ENCODE measurements at places on chromosomes 7 and 10. TPM values are rescaled to one million over a fixed set of nuclear protein-coding genes. Genes with fewer than 3 reads are reported as not detected.

The KLF14 gene
- not detected for total RNA-seq

The FLNC gene
- total RNA-seq = 2.4 TPM

The PTPN20 gene
- 2.7 TPM for total RNA-seq

The MYL10 gene
- total RNA-seq = not detected

The TACC2 gene
- total RNA-seq = 113 TPM

The PSD gene
- total RNA-seq = 4.1 TPM

The CPA2 gene
- total RNA-seq = 1.1 TPM

The LAMB1 gene
- 95.9 TPM for total RNA-seq

The RPEL1 gene
- total RNA-seq = not detected

DNA sequence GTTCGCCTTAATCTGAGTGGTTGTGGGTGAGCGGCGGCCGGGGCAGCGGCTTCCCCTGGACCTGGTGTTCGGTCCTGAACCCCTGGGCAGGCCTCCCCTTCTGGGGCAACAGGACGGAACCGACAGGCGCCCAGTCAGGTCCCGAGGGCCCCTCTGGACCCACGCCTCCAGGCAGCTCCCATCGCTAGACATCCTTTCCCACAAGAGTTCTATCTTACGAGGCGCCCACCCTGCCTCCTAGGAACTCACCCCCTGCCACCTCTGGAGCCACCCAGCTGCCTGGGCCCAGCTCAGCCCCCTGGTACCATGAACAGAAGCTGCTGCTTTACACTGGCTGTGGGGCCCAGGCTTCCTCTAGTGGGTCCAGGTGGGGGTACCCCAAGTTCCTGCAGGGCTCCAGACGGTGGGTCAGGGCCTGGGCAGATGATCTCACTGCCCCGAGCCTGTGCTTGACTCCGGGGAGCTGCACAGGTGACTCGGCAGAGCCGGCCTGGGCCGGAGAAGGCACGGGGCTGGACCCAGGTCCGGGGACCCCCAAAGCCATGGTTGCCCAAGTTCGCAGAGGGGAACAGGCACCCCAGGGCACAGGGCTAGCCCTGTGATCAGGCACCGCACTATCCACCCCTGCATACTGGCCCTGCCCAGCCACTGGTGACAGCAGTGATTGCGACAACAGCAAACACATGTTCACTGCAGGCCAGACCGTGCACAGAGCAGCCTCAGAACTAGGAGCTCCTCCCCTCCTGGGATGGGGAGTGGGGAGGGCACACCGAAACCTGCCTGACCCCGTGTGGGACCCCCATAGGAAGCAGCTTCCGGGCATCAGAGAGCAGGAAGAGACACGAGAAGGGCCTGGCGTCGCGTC is 180.3 kb downstream of the ELFN1 start:
- no peak for DNase-seq

GRCh38 chr10:22713853-22714478 is 412 bp downstream of the PIP4K2A start:
- peak; percentile 53 for DNase-seq

DNA sequence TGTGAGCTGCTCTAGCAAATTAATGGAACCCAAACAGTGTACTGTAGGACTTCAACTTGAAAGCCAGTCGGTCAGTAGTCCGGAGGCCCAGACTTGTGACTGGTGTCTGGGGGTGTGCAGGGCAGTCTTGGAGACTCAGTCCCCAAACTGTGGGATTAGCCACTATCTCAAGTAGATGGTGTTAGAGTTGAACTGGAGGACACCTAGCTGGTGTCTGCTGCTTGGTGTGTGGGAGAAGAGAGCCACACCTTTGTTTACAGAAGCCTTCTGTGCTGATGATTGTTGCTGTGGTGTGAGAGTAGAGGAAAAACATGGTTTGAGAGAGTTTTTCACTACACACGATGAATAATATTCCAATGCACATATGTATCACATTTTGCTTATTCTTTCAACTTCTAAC is 47.4 kb downstream of the CUL2 start:
- no peak for DNase-seq

DNA sequence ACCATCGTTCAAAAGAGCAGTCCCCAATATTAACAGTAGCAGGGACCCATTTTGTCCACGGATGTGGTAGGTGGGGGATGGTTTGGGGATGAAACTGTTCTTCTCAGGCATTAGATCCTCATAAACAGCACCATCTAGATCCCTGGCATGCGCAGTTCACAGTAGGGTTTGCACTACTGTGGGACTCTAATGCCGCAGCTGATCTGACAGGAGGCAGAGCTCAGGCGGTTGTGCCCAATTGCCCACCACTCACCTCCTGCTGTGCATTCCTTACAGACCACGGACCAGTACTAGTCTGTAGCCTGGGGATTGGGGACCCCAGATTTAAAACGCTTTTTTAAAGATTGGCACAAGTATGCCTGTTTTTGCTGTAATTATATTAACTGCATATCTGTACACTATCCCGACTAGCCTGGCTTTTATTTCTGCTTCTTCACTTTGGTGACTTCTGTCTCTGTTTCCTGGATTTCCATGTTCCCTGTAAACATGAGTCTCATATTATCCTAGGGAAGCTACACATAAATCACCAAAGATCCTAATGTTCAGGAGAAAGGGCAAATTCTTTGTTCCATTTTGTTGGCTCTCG is 163.3 kb upstream of the AKR1E2 start:
- no peak for DNase-seq

DNA sequence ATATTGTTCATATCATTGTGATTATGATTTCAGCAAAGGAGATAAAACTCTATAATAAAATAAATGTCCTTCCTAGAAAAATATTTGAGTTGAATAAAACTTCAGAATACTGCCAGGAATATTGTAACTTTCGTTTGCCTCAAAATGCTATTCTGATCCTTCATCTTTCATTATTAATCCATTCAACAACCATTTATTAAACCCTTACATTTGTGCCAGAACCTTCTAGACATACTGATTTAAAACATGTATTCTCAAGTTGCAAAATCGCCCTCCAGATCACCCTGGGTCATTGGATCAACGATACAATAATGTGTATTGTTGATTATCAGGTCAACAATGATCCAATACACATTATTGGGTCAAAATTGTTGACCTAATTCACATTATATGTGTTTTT is 759.8 kb downstream of the CNTNAP2 start:
- no peak for DNase-seq

- no peak for DNase-seq
These were observed 33.2 kb downstream of the DKK1 start for GRCh38 chr10:52347327-52347667.

- DNase-seq = no peak
These were observed 12.0 kb downstream of the STARD3NL start for GRCh38 chr7:38190011-38190410.

- no peak for DNase-seq
These were observed 61.1 kb upstream of the IL6 start for GRCh38 chr7:22665923-22666322.

- peak; percentile 54 for DNase-seq
These were observed 90.7 kb downstream of the NHLRC2 start for GRCh38 chr10:113945075-113945686.

GRCh38 chr7:50359995-50360925 is 55.7 kb downstream of the IKZF1 start:
- no peak for DNase-seq

DNA sequence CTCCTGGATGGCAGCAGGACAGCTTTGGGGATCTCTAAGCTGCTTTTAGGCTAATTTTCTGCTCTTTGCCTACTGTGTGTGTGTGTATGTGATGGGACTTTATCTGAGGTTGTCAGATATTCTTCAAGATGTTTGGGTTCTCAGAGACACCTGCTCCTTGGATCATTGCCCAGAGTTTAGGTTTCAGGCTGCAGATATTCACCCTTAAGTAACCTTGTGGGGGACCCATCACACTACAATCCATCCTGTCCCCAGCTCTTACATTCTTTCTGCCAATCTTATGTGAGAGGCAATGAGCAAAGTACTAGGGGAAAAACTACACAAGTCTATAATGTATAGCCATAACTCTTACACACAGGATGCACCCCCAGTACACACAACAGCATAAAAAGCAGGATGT is 263.0 kb upstream of the ZWINT start:
- no peak for DNase-seq

DNA sequence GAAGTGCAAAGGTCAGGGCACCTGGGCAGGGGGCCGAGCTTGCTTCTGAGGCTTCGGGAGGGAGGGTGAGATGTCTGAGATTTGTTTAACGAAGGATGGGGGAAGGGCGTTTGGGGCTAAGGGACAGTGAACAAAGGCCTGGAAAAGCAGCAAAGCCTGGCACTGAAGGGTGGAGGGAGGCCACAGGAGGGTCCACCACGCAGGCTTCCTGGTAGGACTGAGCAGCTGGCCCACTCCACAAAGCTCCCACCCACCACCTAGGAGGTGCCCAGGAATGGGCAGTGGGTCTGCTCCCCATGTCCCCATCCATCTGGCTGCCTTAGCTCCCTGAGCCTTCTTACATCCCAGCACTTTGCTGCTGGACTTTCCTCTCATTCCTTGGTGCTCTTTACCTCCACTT is 39.4 kb upstream of the CXCL12 start:
- DNase-seq = no peak

- DNase-seq = no peak
These were observed 223.1 kb upstream of the INHBA start for GRCh38 chr7:41925946-41926345.

GRCh38 chr10:31765541-31765940 is 163.1 kb downstream of the ARHGAP12 start:
- DNase-seq = no peak

DNA sequence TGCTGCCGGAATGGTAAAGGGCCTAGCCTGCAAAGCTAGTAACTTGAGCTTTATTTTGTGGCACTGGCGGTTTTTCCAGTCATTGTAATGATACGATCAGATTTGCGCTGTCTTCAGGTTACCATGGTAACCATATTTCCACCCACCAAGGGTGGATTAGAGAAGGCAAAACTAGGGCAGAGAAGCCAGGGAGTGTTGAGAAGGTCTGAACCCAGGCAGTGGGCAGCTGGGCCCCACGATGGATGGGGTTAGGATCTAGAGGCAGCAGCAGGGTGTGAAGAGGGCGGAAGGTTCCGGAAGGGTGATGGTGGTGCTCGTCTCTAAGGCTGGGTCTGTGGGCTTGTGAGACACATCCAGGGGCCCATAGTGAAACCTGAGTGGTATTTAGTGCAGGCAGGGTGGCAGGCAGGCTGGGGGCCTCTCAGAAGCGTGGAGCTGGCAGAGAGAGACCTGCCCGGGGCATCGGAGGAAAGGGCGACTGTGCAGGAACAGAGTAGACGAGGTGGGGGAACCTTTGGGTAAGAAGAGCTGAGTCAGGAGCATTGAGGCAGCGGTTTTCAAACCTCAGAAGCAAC is 87.9 kb upstream of the GTF2I start:
- DNase-seq = no peak

DNA sequence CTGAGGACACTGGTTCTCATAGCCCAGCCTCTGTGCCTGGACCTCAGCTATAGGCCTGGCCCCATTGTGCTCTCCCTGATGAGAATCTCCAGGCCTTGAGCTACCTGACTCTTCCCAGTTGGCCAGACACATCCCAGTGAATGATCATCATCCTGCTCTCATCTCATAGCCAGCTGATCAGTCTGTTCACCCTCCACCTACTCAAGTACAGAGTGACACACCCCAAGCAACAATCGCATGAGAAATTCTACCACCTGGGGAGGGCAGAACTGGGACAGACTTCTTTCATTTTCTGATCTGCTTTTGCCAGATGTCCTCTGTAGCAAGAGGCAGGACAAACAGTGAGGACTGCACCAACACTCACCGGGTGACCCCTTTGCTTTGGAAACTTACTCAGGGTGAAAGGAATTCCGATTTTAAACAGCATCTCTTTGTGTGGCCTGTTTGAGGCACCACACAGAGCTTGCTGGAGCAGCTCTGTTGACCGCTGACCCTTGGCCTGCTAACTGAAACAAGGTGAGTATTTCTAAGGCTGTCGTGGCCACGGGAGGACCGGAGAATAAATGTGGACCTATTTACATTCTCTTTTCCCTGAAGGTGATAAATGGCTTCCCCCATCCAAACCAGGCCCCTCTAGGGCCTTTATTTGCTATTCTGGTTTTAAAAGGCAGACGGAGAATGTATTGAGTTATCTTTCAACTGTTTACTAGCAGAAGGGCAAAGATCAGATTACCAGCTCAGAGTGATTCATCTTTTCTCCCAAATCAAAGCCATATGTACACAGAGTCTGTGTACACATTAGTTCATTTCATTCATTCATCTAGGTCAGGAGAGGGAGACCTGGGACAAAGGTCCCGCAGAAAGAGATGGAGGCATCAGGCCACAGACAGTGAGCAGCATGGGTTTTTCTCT is 181.4 kb upstream of the TNS3 start:
- peak; percentile 15 for DNase-seq

DNA sequence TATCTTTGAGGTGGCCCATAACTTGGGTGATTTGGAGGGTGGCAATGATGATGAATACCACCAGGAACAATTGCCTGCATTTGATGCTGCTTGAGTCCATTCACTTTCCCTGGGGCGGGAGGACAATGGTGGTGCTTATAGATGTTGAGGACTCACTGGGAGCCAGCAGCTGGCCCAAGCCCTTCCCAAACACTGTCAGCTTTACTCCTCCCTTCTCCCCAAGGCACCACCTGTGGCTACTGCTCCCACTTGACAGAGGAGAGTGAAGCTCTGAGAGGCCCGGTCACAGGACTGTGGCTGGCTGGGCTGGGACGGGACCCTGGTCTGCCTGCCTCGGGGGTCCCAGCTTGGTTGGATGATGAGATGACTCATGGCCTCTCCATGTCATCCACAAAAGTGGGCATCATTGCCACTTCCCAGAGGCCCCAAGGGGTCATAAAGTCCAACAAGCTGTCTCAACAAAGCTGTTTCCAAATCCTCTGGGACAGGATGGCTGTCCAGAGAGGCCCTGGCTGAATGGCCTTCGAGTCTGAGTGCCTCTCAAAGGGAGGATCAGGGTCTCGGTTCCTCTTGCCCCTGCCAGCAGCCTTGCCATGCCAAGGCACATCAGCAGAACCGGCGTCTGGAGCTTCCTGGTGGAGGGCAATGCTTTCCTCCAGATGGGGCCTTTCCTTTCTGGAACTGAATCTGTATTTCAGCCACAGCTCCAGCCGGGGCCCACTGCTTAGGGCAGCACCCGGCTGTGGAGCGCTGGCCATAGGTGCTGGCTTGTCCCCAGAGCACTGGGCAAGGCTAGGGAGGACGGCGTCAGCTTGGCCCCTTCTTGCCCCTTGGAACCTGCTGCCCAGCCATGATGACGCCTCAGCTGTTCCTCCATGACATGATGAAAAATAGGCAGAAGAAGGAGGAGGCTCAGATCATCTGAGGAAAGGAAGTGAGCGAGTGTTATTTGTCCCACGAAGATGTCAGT is 47.0 kb upstream of the PLEKHA1 start:
- no peak for DNase-seq

GRCh38 chr7:34011017-34011695 is 105.8 kb downstream of the BMPER start:
- DNase-seq = no peak

- DNase-seq = no peak
These were observed 83.3 kb upstream of the PDZD8 start for GRCh38 chr10:117458571-117458970.

- DNase-seq = peak; percentile 22
These were observed 63.0 kb downstream of the PIP4K2A start for GRCh38 chr10:22651276-22651980.

DNA sequence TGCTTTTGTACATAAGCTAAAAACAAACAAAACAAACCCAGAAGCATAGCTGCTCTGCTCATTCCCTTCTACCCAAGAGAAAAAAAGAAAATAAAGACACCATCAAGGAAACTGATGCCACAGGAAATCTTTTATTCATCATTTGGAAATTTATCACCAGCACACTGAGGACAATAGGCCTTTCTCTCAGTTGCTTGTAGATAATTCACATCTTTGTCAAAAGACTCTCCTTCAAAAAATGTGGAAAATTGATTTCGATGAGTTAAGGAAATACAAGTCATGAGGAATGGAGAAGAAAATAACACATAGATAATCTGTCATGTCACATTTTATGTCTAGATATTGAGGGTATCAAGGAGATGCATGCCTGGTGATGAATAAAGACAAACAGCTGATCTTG is 53.5 kb downstream of the ZNF37A start:
- DNase-seq = no peak

All from left colon (tissue), 2 donors.